ENCODE measurements at places on chromosomes 16 and 17.
A peak's percentile ranks its signal among the peaks of the same experiment; 100 is the strongest.

GRCh38 chr16:87076331-87076949 lies 240.8 kb downstream of the C16orf95 start:
- DNase-seq = no peak

GRCh38 chr16:10252155-10252554 lies 69.9 kb upstream of the GRIN2A start:
- peak; percentile 23 for DNase-seq

DNA sequence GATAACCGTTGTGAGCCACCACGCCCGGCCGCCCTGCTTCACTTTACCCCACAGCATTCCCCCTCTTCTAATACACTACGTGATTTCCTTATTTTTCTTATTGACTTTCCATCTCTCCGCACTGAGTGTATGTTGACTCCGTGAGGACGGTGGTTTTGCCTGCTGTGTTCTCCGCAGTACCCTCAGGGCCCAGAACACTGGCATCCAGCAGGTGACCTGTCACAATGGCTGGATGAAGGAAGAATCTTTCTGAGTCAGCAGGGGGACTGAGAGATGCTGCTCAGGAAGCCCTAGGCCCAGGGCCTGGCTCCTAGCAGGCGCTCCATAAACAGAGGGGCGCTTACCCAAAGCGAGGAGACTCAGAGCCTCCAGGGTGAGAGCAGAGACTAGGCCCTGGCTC lies 79.5 kb downstream of the RTN4RL1 start:
- no peak for DNase-seq

GRCh38 chr17:61366715-61367413 lies 32.8 kb upstream of the TBX2 start:
- peak; percentile 89 for DNase-seq

DNA sequence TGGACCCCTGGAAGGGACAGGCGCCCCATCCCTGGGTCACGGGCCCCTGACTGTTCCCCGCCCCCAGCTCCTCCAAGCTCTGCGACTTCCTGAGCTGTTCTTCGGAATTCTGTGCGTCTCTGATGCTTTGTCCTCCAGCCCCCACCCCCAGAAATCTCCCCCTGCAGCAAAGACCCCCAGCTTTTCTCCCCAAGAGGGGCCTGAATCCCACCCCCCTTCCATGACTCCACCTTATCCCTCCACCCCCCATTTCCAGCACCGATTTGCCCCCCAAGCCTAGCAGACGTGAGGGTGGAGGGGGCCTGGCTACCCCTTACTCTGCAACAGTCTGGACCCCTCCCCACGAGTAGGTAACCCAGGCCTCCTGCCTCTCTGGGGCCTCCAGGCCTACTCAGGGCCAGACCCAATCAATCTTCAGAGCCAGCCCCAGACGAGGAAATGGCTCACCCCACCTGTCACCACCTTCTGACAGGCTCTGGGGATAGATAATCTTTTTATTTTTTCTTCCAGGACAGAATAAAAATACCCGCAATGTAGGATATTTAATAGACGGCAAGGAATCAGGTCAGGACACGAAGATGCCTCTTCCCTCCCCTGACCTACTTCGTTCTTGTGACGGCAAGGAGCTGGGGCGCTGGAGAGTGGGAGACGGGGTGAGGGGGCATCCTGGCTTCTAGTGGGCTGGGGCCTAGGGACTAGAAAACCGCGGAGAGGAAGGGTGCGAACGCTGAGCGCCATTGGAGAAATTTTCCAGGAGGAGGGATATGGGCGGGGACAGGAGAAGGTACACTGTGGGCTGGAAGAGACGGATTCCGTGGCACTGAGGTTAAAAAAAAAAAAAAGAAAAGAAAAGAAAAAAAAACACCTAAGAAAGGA lies 744 bp upstream of the PLXDC1 start:
- DNase-seq = peak; percentile 66

DNA sequence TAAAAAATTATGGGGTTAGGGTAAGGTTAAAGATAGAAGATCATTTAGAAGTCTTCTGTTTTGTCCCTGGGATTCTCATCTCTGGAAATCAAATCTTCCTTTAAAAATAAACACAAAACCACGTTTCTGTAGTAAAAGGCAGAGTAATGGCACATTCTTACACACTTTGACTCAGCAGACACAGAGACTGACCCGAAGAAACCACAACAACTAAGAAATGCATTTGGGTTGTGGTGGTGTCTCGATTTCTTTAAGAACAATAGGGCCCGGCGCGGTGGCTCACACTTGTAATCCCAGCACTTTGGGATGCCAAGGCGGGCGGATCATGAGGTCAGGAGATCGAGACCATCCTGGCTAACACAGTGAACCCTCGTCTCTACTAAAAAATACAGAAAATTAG lies 54.9 kb upstream of the MYH10 start:
- no peak for DNase-seq

Measured in NCI-H524 (cell line).